ENCODE measurements at places on chromosomes 2 and 18.

DNA sequence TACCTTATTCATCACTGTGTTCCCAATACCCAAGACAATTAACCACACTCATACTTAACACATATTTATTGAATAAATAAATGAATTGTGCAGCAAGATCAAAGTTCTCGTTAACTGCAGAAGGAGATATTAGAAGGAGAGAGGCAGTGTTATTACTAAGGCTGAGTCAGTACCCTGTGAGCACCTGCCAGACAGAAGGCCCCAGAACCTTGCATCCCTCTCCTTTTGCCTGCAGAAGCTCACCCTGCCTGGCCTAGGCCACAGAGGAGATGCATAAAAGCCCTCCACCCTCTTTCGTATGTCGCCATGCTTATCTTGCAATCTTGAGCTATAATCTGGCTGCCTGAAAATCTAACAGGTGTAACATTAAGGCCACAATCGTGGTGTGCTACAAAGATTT is 20.5 kb upstream of the RNF149 start:
- ATAC-seq = no peak

- no peak for ATAC-seq
Measured at GRCh38 chr2:35172687-35173086, 1182.9 kb upstream of the CRIM1 start.

DNA sequence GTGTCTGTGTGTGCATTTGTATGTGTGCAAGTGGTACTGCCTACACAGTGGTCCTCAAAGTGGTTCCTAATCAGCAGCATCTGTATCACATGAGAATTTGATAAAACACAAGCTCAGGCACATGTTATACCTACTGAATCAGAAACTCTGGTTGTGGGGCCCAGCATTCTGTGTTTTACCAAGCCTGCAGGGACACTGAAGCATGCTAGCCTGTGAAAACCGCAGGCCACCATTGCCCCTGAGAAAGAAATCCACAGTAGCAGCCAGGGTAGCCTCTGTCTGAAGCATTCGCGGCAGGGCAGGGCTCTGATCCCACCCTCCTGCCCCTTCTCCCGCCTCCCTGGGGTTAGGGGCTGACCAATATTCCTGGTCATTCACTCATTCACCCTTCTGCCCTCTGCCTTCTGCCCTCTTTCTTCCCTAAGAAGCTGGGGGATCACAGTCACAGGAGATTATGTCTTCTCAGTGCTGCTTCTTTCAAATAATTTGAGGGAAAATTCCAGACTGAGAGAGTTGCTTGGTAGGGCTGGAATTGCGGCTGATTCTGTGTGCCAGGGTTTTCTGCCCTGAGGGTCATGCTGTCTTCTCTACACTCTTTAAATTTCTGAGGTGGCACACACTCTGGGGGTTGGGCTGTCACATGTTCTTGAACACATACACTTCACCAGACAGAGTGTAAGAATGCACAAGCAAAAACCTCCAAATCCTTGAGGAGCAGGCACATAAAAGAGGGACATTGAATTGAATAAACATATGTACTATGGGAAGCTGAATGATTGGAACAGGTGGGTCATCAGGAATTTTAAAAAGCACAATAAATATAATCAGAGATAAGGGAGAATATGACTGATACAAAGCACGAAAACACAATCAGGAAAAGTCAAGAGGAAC is 126.6 kb upstream of the SEC11C start:
- ATAC-seq = no peak

- ATAC-seq = no peak
Measured at GRCh38 chr18:65146482-65147021, 604.3 kb upstream of the CDH7 start.

GRCh38 chr2:223306371-223306770 is 254.4 kb downstream of the KCNE4 start:
- ATAC-seq = no peak

DNA sequence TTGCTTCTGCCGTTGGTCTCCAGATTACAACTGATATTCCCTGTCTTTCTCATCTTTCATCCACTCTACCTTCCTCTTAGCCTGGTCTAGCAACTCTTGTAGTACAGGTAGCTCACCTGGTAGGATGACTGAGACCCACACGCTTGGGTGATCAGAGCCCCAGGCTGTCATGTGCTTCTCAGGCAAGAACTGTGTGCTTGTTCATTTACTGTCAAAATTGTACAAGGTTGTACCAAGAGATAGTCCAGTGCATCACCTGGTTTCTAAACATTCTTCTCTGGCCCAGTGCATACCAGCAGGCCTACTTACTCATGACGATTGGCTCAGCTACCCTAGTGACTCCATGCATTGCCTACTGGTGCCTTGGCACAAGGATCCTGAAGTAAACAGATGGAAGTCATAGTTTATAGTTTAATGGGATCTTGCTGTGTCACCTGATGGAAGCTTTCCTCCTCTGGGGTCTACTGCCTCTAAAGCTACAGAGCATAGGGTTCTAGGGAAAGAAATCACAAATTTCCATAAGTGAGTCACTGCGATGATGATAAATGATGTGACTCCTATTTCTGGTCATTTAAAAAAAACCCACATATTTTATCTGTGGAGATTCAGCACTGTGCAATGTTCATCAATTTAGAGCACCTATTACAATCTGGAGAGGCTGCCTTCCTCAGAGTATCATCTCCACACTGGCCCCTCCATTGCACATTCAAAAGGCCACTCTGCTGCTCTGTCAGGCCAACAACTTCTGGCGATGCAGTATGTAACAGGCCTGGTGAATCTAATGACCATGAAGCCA is 481.8 kb upstream of the MEIS1 start:
- ATAC-seq = no peak

- no peak for ATAC-seq
Measured at GRCh38 chr2:38824906-38825305, 46.9 kb downstream of the GEMIN6 start.

GRCh38 chr2:128536925-128537620 is 218.4 kb upstream of the HS6ST1 start:
- ATAC-seq = no peak

DNA sequence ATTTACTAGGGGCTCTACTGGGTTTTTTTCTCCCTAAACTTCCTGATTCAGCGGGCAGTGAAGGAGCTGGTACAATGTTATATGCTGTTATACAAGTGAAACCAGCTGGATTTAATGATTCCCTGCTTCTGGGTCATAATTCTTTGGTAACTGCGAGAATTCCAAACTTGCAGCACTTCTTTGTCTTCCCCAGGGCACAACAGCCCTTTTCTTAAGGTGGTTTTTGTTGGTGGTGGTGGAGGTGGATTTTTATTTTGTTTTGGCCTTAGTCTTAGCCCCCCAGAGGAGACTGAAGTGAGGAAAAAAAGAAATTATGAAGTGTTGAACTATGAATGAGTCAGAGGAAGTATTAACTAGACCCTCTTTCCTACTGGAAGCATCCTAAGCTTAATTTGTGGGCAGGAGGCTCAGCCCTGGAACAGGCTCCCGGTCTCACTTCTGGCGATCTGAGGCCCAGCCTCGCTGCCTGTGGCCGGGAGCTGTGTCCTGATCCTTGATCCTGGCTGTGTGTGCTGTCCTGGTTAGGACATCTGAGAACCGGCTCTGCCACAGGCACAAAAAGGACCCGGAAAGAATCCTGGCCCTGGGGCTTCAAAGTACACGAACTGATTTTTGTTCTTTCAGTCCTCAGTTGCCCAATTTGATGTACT is 141.9 kb downstream of the LYPD6B start:
- peak; percentile 66 for ATAC-seq

GRCh38 chr2:127530245-127531140 is 4.2 kb upstream of the IWS1 start:
- no peak for ATAC-seq

- no peak for ATAC-seq
Measured at GRCh38 chr2:4101936-4102335, 398.6 kb downstream of the DCDC2C start.

DNA sequence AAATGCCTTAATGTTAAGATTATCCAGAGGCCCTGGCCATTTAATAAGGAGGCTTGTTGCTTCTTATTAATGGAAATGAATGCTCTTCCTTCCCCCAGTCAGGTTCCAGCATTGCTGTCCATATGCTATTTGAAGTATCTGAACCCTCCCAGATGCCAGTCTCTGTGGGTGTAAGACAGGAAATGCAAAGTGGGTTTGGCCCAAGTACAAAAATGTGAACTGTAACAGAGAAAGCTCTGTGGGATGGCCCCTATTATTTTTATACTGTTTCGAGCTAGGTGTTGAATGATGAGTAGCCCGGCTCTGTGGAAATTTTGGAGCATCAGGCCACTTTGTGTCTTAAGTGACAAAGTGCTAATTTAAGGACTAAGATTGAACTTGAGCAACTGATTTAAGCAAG is 141.0 kb downstream of the UXS1 start:
- peak; percentile 25 for ATAC-seq
